ENCODE measurements at places on chromosomes 2 and 18. TPM values are rescaled to one million over a fixed set of nuclear protein-coding genes. Genes with fewer than 3 reads are reported as not detected.

DNA sequence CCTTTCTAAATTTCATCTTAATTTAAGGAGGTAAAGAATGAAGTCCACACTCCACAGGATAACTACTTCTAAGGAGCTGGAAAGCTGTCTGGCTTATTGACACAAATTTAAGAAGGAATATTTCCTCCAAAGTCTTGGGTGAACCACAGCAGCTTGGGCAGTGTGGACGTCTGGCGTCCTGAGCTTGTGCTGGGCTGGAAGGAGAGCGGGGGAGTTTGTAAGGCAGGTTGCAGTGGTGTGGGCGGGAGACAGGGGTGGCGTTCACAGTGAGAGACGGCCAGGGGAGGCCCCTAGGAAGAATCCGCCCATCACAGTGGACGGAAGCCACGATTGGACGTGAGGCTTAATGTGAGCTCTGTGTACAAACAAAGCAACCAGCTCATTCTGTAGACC is 25.7 kb downstream of the ADI1 start:
- no peak for DNase-seq

- no peak for DNase-seq
Observed at GRCh38 chr2:230384986-230385385, 31.0 kb upstream of the SP100 start.

GRCh38 chr2:10359731-10360329 is 57.1 kb downstream of the HPCAL1 start:
- DNase-seq: no peak

GRCh38 chr2:172093416-172094293 is 8.3 kb downstream of the DLX1 start:
- no peak for DNase-seq

DNA sequence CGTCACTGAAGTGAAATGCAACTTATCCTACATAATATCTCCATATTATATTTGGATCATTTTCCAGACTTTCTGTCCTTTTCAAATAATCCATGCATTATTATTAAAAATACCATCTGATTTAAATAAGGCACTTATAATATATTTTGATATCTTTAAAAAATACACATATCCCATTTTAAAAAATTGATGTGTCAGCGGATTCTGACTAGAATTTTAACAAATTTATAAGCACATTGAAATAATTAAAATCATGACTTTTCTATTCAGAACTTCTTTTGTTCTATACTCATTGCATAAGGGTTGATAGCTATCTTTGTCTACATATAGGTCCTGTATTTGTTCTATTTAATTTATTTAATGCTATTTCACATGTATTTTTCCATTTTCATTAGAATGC is 199.0 kb upstream of the DSEL start:
- DNase-seq: no peak

GRCh38 chr18:6722690-6723089 is 6.8 kb upstream of the ARHGAP28 start:
- DNase-seq: no peak

DNA sequence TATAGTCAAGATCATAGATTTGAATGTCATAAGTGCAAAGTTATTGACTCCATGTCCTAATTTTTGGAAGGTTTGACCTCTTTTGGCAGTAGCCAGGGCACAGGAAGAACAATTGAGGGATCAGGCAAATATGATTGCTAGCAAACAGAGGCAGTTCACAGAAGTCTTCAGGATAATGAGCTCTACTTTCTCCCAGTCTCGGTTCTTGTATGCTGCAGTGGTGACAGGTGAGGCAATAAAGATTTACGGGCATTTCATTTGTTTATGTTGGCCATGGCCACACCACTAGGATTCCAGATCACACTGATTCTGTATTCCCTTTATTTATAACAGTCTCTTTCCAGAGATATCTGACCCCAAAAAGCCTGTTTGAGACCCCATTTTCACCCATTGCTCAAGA is 137.5 kb downstream of the UBR3 start:
- DNase-seq: no peak

DNA sequence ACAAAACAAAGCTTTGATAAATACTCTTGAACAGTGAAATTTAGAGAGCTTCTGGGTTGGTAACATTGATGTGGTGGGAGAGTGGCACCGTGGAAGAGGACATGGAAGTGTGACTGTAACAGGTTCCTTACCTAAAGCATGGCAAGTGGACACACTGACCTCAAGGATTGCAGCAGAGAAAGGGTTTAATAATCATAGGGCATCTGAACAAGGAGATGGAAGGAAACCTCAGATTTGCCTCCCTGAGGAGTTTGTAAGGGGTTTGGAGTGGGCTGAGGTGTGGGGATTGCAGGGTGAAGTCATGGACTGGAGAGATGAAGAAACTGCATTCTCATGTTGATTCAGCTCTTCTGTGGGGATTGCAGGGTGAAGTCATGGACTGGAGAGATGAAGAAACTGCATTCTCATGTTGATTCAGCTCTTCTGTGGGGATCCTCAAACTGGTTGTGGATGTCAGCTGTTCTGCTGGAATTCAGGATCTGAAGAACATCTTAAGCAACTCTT is 83.8 kb upstream of the TLK1 start:
- DNase-seq: peak; percentile 29

GRCh38 chr18:58128381-58129374 is 84.7 kb downstream of the NEDD4L start:
- DNase-seq: peak; percentile 13

DNA sequence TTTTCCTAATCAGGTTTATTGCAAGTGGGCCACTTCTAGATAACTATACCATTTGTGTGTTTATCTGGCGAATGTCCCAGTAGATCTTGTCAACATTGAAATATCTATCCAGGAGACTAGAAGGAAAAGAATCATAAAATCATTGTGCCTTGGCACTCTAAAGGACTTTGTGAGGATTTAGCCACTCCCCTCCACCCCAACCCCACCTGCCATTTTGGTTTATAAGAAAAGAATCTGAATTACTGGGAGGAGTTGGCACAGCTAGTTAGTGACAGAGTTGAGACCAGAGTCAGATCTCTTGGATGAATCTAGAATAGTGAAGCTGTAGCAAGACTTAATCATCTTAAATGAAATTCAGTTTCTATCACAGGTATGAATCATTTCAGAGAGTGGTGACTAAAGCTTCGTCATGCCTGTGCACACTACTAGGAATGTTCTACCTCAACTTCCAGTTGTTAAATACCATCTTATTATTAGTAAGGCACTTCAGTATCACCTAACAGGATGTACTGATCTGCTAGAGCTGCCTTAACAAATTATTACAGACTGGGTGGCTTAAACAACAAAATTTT is 212.7 kb upstream of the SLC14A2 start:
- no peak for DNase-seq

- DNase-seq: no peak
Observed at GRCh38 chr2:119922699-119923098, 90.2 kb upstream of the EPB41L5 start.

DNA sequence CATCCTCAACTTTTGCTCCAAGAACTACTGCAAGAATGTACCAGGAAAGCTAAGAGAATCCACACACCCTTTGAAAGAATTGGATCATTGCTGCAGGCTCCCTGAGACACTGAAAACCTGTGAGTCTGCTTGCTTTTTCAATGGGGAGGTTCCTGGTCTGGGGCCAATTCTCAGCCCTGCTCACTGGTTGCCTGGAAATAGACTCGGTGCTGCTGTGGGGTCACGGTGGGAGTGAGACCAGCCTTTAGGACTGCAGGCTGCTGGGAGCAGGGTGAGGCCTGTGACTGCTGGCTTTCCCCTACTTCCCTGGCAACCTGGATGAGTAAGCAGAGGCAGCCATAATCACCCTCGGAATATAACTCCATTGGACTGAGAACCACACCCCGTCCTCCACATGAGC is 569.3 kb downstream of the DPP10 start:
- DNase-seq: no peak

- no peak for DNase-seq
Observed at GRCh38 chr2:39375917-39376316, 61.2 kb downstream of the MAP4K3 start.

GRCh38 chr2:95575857-95576256 is 15.9 kb upstream of the TRIM43 start:
- no peak for DNase-seq

DNA sequence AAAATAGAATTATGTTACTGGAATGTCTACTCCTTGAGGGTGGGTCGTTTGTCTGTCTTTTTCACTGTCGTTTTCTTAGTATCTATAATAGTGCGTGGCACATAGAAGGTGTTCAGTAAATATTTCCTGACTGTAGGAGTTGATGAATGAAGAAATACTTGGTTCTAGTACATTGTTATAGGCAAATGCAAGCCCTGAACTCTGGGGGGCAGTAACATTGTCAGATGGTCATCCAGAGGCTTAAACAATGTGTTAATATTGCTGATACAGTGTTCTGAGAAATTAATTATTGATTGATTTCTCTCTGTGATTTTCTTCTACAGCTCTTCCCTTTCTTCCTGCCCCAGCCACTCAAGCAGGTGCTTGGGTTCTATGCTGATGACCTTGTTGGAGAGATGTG is 24.4 kb upstream of the THOC1 start:
- no peak for DNase-seq

- DNase-seq: no peak
Observed at GRCh38 chr18:12086249-12086648, 7.4 kb upstream of the ANKRD62 start.

DNA sequence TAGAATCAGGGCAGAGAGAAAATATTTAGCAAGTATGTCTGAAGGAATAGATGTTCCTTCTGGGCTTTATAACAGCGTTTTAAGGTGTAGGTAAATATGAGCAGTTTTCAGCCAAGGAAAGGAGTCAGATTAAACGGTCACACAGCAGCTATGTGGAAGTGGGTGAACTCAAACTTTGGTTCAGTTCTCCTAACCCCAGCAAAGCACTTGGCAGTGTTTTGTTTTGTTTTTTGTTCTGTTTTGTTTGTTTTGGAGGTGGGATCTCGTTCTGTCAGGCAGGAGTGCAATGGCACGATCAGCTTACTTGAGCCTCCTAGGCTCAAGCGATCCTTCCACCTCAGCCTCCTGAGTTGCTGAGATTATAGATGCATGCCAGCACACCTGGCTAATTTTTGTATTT is 24.6 kb downstream of the TANC1 start:
- no peak for DNase-seq

GRCh38 chr2:38430597-38431207 is 53.6 kb upstream of the ATL2 start:
- DNase-seq: no peak

DNA sequence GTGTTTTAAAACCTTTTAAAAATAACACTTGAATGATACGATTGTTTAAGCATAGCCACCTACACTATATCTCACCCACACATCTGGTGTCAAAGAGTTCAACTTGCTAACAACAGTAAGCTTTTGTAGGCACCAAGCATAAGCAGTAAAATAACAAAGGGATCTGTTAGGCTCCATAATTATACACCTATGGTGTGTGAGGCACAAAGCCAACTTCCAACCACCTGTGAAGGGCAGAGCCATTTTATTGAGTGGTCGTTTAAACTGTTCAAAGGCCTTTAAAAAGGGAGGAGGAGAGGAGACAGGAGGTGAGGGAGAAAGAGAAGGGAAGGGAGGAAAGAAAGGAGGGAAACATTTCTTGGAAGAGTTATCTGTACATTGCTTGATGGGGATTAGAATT is 27.9 kb downstream of the NEMP2 start:
- DNase-seq: no peak

GRCh38 chr18:39449566-39449965 is 1884.0 kb upstream of the CELF4 start:
- no peak for DNase-seq

DNA sequence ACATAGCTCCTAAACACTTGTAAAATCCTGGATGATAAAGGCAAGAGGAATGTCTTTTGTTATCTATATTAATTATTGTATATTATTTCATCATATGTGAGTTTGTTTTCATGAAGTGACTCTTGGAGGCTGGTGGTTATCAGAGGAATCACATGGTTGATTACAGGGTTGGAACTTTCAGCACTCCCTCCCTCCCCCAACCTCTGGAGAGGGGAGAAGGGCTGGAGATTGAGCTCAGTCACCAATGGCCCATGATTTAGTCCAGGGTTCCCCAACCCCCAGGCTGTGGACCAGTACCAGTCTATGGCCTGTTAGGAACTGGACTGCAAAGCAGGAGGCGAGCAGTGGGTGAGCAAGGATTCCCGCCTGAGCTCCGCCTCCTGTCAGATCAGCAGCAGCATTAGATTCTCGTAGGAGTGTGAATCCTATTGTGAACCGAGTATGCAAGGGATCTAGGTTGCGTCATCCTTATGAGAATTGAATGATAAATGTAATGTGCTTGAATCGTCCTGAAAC is 37.7 kb downstream of the FBXO48 start:
- DNase-seq: no peak

GRCh38 chr2:210263841-210264240 is 38.6 kb upstream of the ACADL start:
- DNase-seq: no peak

DNA sequence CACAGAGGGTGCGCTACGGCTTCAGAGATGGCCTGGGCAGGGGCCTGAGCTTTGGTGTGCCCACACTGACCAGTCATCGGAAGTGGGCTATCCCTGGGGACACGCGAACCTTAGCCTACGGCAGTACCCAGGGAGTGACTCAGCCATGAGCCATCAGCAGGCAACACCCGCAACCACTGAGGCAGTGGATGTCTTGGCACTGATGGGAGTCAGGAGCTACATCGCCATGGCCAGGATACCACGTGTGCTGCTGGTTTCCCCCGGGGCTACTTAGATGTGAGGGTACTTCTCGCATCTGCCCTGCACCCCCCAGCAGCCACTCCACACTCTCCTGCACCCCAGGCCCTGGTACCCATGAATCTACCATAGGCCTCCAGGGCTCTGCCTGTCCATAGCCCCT is 12.8 kb upstream of the HPCAL1 start:
- DNase-seq: peak; percentile 46

GRCh38 chr18:41579185-41579584 is 375.8 kb upstream of the PIK3C3 start:
- DNase-seq: no peak

- DNase-seq: no peak
Observed at GRCh38 chr2:193935114-193935513, 1721.9 kb upstream of the SLC39A10 start.

GRCh38 chr2:47011264-47011663 is 95.7 kb upstream of the MCFD2 start:
- DNase-seq: no peak

DNA sequence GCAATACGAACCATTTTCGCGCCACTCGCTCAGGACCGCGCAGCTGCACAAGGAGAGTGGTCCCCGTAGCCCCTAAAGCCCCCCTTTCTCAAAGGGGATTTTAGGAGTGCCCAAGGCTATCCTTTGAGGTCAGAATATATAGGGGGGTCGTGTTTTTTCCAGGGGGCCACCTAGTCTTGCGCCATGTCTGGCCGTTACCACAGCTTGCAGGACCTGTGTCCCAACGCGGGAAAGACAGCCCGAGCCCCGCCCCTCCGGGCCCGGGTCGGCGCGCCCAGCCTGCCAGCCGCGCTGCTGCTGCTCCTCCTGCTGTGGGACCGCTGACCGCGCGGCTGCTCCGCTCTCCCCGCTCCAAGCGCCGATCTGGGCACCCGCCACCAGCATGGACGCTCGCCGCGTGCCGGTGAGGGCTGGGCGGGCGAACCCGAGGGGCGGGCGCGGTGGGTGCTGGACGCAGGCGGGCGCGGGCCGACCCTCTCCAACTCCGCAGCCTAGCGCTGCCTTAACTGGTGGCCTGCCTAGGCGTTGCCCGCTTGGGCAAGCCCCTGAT is at the start of gene CDCA7:
Gene CDCA7 (plus strand): TSS at position 291 of the 550 bp plus-strand sequence. CDS start 92 bp downstream, at position 383.
- peak; percentile 43 for DNase-seq

Gene ITGB6
- total RNA-seq: not detected

Gene FAM237A
- total RNA-seq: not detected

Gene SMYD1
- total RNA-seq: not detected

Gene SLC9A2
- total RNA-seq: 0.19 TPM

Gene SERPINB10
- 1.0 TPM for total RNA-seq

Gene CD302
- total RNA-seq: 9.4 TPM

Gene SLC19A3
- 0.51 TPM for total RNA-seq

Gene CERKL
- total RNA-seq: 0.85 TPM

Gene CXCR1
- not detected for total RNA-seq

Gene CIAO1
- total RNA-seq: 96.1 TPM
